ENCODE measurements at places on chromosomes 4 and X.

DNA sequence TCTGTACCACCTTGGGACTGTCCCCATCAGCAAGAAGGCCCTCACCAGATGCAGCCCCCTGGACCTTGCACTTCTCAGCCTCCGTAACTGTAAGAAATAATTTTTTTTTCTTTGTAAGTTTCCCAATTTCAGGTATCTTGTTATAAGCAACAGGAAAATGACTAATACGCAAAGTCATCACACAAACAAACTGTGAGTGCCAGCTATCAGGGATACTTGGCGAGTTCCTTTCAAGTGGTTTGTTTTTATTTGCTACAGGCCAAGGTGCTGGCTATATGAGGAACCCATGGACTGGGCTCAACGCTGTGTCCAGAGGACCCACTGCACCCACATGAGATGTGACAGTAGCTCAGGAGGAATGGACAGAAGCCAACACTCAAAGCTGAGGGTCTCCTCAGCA, 11.5 kb upstream of the GPM6B start:
- no peak for DNase-seq

DNA sequence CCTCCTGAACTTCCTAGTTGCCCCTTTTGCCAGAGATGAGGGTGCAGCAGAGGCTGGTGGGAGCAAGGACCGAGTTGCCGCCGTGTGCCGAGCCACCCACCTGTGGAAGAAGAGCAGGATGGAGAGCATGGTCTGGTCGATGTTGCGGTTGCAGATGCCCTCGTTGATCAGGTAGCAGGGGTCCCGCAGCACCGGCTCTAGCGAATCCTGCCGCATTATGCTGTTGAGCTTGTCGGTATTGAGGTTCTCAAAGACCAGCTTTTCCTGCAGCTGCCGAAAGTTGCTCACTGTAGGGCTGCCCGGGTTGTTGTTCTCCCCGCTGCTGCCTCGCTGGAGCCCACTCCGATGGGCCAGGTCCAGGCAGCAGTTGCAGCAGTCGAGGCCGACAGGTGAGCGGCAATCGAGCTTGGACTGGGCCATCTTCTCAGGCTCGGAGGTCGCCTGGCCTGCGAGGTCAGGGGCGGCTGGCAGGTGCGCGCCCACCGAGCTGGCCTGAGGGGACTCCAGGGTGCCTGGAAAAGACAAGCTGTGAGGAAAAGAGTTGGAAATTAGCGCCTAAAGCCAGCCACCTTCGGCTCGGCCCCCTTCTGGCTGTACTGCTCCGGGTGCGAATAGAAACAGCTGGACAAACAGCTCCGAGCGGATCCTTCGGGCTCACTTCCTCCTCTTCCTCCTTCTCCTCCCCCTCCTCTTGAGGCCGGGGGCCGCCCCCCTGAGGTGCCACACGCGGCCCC, 420 bp downstream of the TSC22D3 start:
- no peak for DNase-seq

- DNase-seq = no peak
Measured at GRCh38 chrX:125709532-125709931, 389.9 kb downstream of the TEX13C start.

DNA sequence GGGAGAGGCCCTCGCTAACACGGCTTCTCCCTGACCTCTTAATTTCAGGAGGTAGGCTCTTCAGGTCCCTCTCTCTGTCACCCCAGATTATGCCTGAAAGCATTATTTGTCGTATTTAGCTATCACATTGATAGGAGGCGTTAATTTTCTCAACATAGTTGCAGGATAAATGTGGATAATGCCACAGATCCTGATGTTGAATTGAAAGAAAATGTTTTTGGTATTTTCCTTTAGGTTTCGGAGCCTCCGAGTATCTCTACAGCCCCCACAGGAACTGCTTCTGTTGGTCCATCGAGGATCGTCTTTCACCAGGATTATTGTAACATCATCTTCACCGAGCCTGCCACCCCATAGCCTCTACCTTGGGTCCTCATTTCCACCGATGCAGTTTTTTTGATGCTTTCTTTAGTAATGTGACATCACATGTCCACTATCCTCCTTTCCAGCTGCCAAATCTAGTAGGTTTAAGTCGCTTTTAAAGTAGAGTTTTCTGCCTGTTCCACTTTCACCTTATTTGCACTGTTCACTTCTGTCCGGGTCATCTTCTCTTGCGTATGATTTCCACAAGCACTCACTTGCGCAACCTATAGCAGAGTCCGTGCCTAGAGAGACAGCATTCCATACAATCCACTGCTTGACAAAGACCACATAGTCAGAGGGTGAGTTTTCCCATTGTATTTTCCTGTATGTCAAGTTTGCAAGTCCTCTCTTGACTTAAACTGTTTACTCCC, 665 bp downstream of the TIGD2 start:
- peak; percentile 37 for DNase-seq

DNA sequence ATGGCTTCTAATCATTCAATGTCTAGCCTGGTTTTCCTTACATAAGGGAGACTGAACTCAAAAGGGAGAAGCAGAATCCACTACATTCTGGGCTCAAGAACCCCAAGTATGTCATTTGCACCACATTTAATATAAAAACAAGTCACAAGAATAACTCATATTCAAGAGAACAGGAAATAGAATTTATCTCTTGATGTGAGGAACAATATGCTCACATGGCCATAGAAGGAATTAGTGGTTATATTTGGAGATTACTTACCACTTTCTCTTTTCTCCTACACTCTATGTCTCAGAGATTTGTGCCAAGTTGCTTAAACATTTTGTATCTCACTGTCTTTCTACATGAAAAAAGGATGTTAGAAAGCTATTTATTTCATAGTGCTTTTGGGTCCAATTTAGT, 922.6 kb upstream of the PABPC4L start:
- DNase-seq = no peak

DNA sequence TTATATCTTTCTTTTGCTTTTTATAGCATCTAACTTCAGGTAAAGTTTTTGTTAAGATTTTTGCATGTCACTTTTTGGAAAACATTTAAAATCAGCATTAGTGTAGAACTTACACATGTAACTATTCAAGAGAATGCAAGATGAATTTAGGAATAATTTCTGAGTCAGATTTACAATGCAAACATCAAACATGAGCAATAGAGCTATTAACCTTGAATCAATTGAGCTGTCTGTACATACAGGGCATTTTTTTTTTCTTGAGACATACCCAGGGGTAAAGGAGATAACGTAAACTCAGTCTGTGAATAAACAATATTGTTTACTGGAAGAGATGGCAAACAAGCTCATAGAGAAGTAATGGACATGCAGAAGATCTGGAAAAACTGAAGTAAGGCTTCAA, 311.5 kb downstream of the IL1RAPL2 start:
- DNase-seq = no peak

GRCh38 chr4:41424522-41424921, 113.4 kb upstream of the LIMCH1 start:
- DNase-seq = no peak

- no peak for DNase-seq
Measured at GRCh38 chr4:185534511-185534865, 819 bp downstream of the PDLIM3 start.

GRCh38 chrX:94676285-94676684, 1002.3 kb downstream of the FAM133A start:
- no peak for DNase-seq

DNA sequence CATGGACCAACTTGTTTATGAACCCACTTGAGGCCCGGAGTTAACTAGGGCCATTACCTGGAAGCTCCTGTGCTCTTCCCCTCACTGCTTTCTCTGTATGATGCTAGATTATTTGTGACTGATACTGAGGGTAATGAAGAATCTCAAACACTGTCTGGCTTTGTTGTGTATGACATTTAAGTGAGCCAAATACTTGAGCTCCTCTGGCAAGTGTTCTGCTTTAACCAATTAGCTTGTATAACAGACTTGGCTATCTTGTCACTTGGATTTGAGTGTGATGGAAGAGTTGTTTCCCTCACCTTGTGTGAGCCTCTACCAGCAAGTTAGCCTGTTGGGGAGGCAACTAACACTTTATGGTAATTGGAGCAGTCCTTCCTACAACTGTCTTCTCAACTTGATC, 42.7 kb downstream of the CCNG2 start:
- DNase-seq = no peak

GRCh38 chrX:9048801-9049200, 14.9 kb upstream of the FAM9B start:
- no peak for DNase-seq

DNA sequence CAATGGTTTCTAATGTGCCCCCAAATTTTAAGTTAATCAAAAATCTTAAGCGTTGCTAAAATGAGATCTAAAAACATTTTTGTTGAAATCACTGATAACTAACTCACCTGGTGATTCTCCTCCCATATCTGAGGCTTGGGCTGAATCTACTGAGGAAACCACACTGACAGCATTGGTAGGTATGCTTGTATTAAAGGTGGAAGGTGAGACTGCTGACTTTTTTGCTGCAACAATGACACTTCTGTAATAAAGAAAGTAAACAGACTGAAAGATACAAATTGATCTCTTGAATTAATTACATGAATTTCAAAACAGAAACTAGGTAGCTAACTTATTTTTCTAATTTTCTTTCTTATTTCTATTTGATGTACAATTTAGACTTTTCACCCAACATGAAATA, 198.1 kb downstream of the LRBA start:
- no peak for DNase-seq

DNA sequence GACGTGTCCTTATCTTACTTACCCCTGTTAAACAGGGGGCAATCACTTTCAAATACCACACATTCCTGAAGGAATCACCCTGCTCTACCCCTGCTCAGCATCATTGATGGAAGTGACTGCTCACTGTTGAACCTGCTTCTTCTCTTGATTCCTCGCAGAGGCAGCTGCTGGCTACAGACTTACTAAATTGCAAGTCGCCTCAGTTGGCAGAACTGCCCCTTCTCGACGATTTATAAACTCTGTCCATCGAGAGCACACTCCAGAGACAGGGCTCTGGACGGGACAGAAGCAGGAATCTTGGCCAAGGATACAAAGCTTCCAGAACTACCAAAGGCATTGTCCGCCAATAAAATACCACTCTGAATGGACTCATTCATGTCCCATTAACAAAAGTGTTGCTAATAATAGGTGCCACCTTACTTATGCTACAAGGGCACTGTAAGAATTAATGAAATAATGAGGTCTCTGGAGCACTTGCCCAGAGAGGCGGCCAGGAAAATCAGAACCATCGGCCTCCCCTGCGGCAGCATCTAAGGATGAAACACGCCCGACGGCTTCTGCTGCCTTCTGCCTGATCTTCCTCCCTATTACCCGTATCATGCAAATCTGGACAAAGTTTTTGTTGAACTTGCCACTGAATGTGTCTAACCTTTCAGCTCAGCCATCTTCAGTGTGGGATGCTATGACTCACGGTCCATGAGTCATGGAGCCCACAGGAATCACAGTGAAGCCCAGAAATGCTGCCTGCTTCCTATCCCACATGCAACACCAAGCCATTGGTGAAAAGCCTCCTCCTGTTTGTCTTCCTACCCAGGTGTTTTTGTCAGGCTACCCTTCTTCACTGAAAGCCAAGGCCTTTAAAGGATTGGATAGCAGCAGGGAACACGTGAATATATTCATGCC, 164.9 kb downstream of the MAML3 start:
- DNase-seq = no peak

- DNase-seq = no peak
Measured at GRCh38 chr4:81620442-81620841, 148.7 kb upstream of the RASGEF1B start.

- no peak for DNase-seq
Measured at GRCh38 chr4:4735136-4735750, 124.2 kb upstream of the MSX1 start.

DNA sequence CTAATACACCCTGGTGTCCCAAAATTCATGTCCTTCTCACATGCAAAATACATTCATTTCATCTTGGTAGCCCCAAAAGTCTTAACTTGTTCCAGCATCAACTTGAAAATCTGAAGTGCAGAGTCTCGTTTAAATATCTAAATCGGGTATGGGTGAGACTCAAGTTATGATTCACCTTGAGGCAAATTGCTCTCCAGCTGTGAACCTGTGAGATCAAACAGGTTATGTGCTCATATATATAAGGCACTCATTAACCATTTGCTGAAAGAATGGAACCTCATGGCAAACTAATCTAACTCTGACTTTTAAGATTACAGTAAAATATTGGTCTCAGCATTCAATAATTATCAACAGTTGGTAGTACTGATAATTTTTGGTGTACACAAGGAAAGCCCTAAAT, 55.5 kb downstream of the PDLIM5 start:
- no peak for DNase-seq

GRCh38 chr4:11495818-11496217, 67.1 kb upstream of the HS3ST1 start:
- DNase-seq = no peak

DNA sequence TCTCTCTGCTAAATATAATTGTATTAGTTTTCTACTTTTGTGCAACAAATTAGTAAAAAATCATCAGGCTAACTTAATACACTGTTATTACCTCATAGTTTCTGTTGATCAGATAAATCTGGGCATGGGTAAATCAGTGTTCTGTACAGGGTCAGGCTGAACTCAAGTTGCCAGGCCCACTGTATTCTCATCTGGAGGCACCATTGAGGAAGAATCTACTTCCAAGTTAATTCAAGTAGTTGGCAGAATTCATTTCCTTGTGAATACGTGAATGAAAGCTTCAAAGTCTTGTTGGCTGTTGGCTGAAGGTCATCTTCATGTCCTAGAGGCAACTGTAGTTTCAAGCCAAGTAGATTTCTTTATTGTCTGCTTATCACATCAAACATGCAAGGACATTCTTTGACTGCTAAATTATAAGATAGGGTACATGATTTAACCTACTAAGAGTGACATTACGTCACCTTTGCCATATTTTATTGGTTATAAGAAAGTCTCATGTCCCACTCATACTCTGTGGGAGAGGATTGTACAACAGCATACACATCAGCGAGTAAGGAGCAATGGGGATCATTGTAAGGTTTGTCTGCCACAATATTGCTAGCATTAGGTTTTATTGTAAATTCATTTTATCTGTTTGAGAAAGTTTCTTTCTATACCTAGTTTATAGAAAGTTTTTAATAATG, 1219.0 kb downstream of the ARAP2 start:
- DNase-seq = no peak

GRCh38 chrX:119763836-119764387, 5.5 kb downstream of the SOWAHD start:
- DNase-seq = no peak

- DNase-seq = no peak
Measured at GRCh38 chr4:164428561-164428960, 325.4 kb upstream of the SMIM31 start.

- no peak for DNase-seq
Measured at GRCh38 chr4:182179751-182180150, 63.5 kb upstream of the TENM3 start.

DNA sequence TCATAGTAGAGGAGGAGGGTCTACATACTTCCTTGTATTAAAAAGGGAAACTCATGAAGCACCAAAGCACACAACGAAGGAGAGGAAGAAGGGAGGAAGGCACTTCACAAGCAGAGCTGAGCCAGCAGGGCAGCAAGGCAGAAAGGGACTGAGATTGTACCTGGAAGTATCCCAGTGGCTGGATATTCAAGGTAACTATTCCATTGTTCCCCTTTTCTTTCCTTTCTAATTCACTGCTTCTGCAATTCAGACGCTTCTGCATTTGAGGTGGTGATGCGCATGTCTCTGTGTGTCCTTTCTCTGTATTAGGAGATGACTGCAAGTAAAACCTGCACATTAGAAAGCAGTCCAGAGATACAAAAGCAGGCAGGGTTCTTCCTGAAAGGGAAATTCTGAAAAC, 54.9 kb downstream of the UBQLN2 start:
- no peak for DNase-seq

GRCh38 chr4:7679406-7680040, 244.8 kb upstream of the PSAPL1 start:
- no peak for DNase-seq

- DNase-seq = no peak
Measured at GRCh38 chrX:45628041-45628440, 427.4 kb upstream of the DIPK2B start.
